Stimulated activated CD4-positive, alpha-beta T cell treated with anti-CD3 and anti-CD28 coated beads, Interleukin-15, amount 100 ng/mL, for 24 hours (primary cell): ENCODE measurements at places on chromosomes 4 and X.
A peak's percentile ranks its signal among the peaks of the same experiment; 100 is the strongest.

DNA sequence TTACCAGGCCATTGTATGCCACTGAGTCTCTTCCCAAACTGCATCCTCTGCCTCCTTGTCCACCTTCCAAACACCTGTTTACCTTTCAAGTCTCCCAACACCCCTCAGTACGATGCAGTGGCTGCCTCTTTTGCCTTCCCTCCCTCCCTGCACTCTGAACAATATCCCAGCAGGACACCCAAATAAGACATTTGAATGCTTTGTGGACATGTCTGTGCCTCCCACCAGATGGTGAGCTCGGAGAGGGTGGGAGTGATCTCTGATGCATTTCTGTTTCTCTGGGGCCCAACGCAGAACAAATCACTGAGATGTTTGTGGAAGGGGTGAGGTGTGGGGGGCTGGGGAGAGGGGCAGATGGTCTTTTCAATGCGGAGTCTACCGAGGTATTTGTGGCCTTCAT is 33.4 kb downstream of the PJA1 start:
- DNase-seq: no peak

DNA sequence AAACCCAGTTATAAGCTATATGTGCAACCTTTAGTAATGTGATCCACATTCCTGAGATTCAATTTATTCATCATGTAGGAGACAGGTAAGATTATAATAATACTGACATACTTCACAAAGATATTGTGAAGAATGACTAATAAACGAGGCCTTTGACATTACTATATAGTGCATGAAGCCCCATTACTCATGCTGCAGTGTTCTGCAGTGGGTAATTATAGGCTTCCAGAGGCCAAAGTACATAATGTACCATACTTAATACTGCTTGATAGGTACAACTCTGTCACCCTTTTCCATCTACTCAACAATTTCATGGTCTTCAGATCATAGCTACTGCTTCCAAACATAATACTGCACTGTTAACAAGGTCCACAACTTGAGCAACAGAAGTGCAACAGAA is 68.9 kb downstream of the COL25A1 start:
- DNase-seq: no peak

DNA sequence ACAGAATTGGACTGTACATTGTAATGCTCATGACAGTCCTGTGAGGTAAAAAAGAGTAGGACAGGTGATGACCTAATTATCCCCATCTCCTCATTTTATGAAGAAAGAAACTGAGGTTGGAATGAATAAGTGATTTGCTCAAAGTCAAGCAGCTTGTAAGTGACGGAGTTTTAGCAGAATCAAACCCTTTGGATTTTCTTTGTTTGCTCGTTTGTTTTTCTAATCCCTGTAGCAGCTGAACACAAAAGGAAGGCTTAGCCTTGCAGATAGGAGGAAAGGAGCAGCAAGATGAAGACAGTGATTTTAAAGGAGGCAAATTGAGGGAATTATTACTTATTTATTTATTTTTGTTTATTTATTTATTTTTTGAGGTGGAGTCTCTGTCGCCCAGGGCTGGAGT is 528.4 kb upstream of the AMOT start:
- DNase-seq: no peak

DNA sequence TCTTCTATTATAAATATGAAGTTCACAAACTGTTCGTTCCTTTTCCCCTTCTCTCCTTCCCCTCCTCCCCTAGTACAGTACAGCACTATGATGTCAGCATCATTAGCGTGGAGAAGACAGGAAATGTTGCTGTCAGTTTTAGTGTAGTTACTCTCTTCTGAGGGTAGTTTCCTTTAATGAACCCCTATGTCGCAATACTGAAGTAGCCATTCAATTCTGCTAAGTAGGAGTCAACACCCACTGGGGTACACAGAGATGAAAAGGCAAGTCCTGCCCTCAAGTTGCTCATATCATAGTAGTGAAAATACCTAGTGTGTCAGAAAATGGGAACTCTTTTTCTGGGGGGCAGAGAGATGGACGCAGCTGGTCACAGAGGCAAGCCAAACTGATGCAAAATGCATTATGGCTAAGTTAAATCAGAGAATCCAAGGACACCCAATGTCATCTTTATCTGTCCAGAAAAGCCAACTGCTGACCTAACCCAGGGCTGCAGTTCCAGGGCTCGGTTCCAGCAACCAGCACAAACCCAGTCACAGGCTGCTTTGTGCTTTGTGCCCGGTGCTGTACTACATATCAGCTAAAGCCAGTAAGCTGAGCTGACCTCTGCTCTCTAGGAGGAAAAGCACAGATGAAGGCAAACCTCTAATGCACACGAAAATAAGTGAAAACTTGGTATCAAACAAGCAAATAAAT is 31.5 kb downstream of the GRIA3 start:
- DNase-seq: no peak

GRCh38 chr4:92514627-92515026 is 210.9 kb downstream of the GRID2 start:
- no peak for DNase-seq

DNA sequence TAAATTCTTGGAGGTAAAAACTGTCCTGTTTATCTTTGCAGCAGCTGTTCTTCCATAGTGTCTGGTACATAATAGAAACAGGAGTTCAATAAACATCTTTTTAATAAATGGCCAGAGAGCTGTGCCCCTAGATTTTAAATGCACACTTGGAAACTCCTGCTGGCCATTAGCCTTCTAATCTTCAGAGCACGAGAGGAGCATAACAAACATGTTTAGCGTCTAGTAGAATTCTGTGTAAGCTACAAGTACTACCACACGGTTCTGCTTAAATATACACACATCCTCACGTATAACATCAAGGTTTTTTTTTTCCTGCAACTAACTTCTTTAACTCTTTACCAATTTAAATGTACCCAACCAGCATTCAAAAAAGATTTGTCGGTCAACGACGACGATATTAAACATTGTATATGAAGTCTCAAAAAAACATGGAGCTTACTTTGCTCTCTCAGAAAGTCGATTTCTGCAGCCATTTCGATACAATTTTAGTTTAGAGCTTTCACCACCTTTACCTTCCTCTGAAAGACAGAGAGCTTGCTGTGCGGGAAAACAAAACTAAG is 628 bp downstream of the SCLT1 start:
- DNase-seq: no peak

GRCh38 chrX:20231598-20231997 is 35.1 kb downstream of the RPS6KA3 start:
- DNase-seq: no peak

DNA sequence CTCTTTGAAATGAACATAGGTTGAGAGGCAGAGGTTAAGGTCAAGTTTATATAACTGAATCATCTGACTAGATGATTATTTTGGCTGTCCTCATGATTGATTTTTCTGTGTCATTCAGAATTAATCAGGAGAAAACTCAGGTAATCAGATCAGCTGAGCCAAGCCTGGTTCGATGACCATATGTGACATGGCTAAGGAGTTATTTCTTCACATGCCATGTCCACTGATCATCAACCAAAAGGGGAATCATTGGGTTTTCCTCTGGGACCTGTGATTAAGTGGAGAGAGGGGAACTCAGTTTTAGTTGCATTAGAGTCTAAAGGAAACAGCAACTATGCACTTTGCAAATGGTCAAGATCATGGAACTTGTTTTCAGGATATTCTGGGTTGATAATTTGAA is 20.3 kb upstream of the PACRGL start:
- DNase-seq: no peak

DNA sequence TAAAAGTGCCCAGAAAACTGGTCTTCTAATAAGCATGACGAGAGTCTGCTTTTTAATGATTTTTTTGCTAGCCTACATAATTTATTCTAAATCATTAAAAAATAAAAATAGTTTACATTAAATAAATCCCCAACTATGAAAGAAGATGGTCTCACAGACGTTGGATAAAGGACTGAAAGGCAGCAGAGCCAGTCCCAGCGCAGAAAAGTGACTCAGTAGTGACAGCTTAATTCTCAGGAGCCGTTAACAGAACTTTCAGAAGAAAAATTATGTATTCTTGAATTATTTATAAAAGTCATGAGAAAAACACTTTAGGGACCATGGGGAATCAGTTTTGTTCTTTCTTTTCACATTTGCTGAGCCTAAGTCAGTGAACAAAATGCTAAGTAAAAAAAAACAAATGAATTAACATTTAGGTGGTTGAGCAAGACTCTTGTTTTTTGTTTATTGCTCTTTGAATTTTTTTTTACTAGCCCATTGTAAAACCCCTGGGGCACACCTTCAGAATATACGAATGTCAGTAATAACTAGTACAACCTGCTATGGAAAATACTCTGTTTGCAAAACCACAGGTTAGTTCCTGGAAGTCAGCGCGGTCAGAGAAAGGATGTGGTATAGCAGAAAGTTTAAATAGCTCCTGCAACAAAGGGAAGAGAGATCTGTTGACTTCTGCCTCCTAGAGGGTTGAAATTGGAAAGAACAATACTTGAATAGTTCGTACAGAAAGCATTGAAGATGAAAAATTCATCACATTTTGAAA is 50.4 kb upstream of the CCDC160 start:
- peak; percentile 59 for DNase-seq

DNA sequence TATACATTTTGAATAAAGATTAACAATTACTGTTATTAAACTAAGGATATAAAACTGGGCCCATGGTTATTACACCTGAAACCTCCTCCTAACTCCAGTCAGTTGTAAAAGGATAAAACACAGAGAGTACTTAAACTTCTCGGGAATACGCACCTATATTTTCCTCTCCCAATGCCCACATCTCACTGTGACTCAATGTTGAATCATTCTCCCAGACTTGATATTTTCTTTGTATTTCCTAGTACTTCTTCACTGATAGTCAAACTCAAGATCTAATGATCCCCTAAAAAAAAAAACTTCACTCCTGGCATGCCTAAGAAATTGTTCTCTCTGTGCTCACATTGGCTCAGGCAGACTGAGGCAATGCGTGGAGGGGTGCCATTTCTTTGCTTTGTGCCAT is 212.5 kb upstream of the DKK2 start:
- DNase-seq: no peak

DNA sequence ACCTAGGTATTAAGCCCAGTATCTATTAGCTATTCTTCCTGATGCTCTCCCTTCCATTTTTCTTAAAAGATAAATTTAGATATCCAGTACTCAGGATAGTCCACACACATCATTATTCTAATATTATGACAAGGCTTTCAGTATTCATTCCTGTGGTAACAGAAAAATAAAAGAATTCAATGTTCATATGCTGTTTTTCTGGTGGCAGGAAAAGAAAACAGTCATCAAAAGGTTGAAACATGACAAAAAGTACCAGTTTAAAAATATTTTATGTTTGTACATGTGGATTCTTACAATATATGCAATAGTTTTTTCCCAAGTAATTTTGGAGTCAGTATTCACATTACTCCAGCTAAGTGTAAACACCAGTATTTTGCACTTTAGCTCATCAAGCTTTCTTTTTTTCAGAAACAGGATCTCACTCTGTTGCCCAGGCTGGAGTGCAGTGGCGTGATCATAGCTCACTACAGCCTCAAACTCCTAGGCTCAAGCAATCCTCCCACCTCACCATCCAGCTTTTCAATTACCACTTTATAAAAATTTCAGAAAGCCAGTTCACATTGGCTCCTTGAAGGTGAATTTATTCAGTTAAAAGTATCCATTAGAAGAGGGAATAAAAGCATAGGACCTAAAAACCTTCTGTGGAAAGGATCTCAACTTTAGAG is 2.3 kb downstream of the APBB2 start:
- no peak for DNase-seq

- DNase-seq: no peak
Observed at GRCh38 chr4:55549888-55550287, 3.2 kb upstream of the CLOCK start.

- DNase-seq: no peak
Observed at GRCh38 chr4:98786866-98787265, 128.5 kb upstream of the TSPAN5 start.
